A549 (cell line): ENCODE measurements at places on chromosomes 11 and 22. TPM values are rescaled to one million over a fixed set of nuclear protein-coding genes. Genes with fewer than 3 reads are reported as not detected.

CCT8L2 gene
- polyA plus RNA-seq: not detected in 3 replicates

CDC42EP1 gene
- 20.2 to 21.5 TPM (median 20.3 TPM) in 3 replicates for polyA plus RNA-seq

DEPDC7 gene
- 15.1 to 15.3 TPM (median 15.2 TPM) in 3 replicates for polyA plus RNA-seq

UBQLNL gene
- 0.06 to 0.13 TPM (median 0.12 TPM) in 3 replicates for polyA plus RNA-seq

OR56A5 gene
- polyA plus RNA-seq: not detected in 3 replicates

UPK3A gene
- not detected in 3 replicates for polyA plus RNA-seq

HIC2 gene
- polyA plus RNA-seq: 2.7 to 2.9 TPM (median 2.8 TPM) in 3 replicates

OR52B4 gene
- not detected in 3 replicates for polyA plus RNA-seq

PGGHG gene
- polyA plus RNA-seq: 12.9 to 19.5 TPM (median 18.3 TPM) in 3 replicates

MACROD1 gene
- polyA plus RNA-seq: 12.0 to 16.4 TPM (median 15.1 TPM) in 3 replicates

ZMAT5 gene
- 11.4 to 13.0 TPM (median 13.0 TPM) in 3 replicates for polyA plus RNA-seq

C11orf97 gene
- polyA plus RNA-seq: not detected in 3 replicates

TMPRSS5 gene
- polyA plus RNA-seq: 0.12 to 0.30 TPM (median 0.18 TPM) in 3 replicates

APOL1 gene
- 5.2 to 7.6 TPM (median 6.5 TPM) in 3 replicates for polyA plus RNA-seq

OR51B4 gene
- not detected in 3 replicates for polyA plus RNA-seq

VSIG10L2 gene
- polyA plus RNA-seq: not detected in 3 replicates

SIRT3 gene
- polyA plus RNA-seq: 19.2 to 20.8 TPM (median 20.3 TPM) in 3 replicates

CD248 gene
- not detected in 3 replicates for polyA plus RNA-seq

TEX54 gene
- polyA plus RNA-seq: not detected in 3 replicates

OR5D16 gene
- not detected in 3 replicates for polyA plus RNA-seq

GRAP2 gene
- polyA plus RNA-seq: not detected in 3 replicates

PGA5 gene
- not detected in 3 replicates for polyA plus RNA-seq

NAP1L4 gene
- polyA plus RNA-seq: 129 to 134 TPM (median 132 TPM) in 3 replicates

RNF169 gene
- polyA plus RNA-seq: 5.8 to 6.3 TPM (median 6.2 TPM) in 3 replicates

MS4A6E gene
- polyA plus RNA-seq: not detected in 3 replicates

CHRNA10 gene
- 0.85 to 1.1 TPM (median 0.87 TPM) in 3 replicates for polyA plus RNA-seq

PARVG gene
- 0.04 TPM in 1 of 3 replicates, not detected in the others for polyA plus RNA-seq

SLC22A6 gene
- polyA plus RNA-seq: not detected in 3 replicates

TREH gene
- 0.03 to 0.06 TPM in 2 of 3 replicates, not detected in the other for polyA plus RNA-seq

RAPSN gene
- polyA plus RNA-seq: 0.17 to 0.26 TPM (median 0.21 TPM) in 3 replicates

C11orf65 gene
- 0.16 to 0.38 TPM (median 0.19 TPM) in 3 replicates for polyA plus RNA-seq

CCDC15 gene
- polyA plus RNA-seq: 0.50 to 0.90 TPM (median 0.58 TPM) in 3 replicates

GRIA4 gene
- polyA plus RNA-seq: not detected in 3 replicates

FUT4 gene
- polyA plus RNA-seq: 1.6 TPM in 3 replicates

RELT gene
- 5.1 to 6.3 TPM (median 5.2 TPM) in 3 replicates for polyA plus RNA-seq

CNTF gene
- 0.91 to 1.3 TPM (median 1.2 TPM) in 3 replicates for polyA plus RNA-seq

SPTBN2 gene
- polyA plus RNA-seq: 8.1 to 9.9 TPM (median 9.6 TPM) in 3 replicates
